CD4-positive, alpha-beta T cell treated with Interleukin-21 for 1 hour (primary cell): ENCODE measurements at places on chromosomes 2 and 18.

GRCh38 chr2:38720613-38721241 lies 30.4 kb downstream of the SRSF7 start:
- no peak for DNase-seq

- DNase-seq: peak; percentile 22
Observed at GRCh38 chr2:207662203-207662602, 37.0 kb upstream of the METTL21A start.

DNA sequence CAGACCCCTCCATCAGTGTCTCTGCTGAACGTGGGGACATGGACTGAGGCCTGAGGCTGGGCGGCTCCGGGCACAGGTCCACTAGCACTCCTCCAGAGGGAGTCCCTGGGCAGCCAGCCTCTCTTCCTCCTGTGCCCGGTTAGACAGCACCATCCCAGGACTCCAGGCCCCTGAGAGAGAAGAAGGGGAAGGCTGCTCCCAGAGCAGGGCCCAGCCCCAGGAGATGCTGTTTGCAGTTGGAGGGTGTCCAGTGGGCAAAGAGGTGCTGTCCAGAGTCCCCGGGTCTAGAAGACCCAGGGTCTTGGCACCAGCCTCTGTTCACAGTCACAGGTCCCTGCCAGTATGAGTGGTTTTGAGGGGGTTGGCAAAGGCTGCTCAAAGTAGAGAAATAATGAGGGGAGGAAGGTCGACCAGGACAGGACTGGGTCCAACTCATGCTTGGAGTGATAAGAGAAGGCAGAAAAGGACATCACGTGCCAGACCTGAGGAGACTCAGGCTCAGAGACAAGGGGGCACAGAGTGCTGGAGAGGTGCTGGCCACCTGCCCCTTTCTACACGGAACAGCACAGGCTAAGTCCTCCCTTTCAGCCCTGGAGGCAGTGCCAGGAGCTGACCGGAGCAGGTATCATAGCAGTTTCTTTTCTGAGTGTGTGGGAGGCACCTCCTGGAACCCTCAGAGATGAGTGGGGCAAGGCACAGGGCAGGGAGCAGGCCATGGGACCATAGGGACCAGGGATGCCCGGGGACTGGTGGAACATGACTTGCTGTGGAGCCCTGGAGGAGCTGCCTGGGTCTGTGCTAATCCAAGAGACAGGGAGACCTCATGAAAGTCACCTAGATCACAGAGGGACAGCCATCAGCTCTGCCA lies 21.1 kb downstream of the CRACDL start:
- no peak for DNase-seq

GRCh38 chr2:136325844-136326331 lies 207.9 kb upstream of the CXCR4 start:
- DNase-seq: no peak

DNA sequence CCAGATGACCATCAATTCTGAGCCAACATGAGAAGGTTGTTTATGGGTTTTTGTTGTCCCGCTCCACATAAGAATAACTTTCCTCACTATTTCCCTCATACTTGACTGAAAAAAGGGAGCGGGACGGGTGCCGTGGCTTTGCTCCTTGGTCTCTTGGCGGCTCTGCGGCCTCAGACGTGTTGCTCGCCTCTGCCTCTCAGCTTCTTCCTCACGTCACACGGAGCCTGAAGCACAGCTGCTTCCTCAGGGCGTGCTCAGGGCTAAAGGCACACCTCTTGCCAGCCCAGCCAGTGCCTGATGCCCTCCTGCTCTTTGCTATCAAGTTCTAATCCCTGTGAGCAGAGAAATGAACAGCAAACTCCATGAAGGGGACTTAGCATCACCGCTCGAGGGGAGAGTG lies 17.9 kb upstream of the ID2 start:
- no peak for DNase-seq

DNA sequence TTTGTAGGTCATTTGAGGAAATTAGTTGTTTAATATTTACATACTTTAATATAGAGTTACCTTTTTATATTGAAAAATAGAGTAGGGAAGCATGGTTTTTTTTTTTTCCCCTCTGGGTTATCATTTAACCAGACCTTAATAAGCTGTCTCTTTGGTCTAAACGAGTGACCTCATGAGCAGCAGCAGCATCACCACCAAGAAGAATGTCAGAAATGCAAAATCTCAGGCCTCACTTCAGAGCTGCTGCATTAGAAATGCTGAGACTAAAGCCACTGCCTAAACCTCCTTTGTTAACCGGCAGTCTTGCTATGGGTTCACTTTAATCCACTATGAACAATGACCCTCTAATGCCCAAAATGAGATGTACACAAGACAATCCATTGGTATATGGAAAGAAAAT lies 733.7 kb upstream of the FAM98A start:
- no peak for DNase-seq

DNA sequence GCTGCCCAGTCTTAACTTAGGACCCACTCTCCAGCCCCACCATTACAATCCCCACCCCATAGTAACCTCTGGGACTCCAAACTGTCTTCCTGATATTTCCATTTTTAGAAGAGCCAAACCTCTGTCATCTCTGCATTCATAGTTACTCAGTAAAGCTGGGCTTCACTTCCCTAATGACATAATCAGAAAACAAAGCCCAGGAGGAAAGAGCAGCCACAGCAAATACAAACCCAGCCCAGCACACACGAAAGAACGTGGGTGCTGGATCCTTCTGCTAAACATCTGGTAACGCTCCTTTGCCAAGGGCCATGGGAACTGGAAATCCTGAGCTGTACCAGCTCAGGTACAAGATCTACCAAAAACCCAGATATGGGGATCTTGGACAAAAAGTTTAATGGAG lies 36.8 kb upstream of the RIOK3 start:
- no peak for DNase-seq

GRCh38 chr2:7480431-7480830 lies 563.2 kb downstream of the RNF144A start:
- no peak for DNase-seq

DNA sequence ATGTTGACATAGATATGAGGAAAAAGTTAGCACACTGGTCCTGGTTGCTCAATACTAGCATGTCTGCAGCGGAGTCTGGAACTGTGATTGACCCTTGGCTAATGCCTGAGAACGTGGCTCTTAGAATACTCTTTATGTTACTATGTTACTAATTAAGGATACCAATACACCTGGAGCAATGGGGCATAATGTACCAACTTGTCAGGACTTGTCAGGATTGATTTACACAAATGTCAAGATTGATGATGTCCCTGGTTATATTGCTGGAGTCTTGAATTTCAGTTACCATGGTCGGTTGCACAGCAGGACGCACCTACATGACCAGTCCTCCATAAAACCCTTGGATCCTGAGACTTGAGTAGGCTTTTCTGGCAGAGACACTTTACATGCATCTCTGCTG lies 810.9 kb downstream of the CPS1 start:
- DNase-seq: no peak

GRCh38 chr18:79603321-79604204 lies 76.0 kb upstream of the CTDP1 start:
- DNase-seq: no peak

DNA sequence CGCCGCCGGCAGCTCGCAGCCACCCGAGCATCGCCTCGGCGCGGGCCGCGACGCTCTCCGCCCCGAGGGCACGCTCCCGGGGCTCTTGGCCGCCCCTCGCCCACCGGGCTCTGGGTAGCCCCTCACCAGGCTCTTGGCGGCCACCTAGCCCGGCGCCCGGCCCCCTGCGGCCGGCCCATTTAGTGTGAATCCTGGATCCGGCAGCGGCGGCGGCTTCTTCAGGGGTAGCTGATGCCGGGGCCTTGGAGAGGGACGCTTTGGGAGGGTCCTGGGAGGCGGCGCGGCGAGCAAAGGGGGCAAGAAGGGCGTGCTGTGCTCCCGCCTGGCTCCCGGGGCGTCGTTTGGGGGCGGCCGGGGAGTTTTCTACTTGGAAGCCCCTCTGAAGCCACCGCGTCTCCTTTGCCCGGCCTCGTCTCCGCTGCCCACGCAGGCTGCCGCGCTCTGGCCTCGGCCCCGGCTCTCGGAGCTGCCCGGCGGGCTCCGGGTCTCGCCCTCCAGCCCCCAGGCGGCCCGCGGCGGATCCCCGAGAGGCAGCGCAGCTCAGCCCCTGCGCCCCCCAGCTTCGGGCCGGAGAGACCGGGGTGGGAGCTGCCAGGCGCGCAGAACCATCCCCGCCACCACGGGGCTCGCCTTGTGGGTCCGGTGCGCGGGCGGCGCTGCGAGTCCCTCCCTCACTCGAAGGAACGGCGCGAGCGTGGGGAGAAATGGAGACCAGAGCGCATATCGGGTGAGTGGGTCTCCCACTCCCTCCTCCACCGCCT lies 509 bp downstream of the PIEZO2 start:
- DNase-seq: no peak

DNA sequence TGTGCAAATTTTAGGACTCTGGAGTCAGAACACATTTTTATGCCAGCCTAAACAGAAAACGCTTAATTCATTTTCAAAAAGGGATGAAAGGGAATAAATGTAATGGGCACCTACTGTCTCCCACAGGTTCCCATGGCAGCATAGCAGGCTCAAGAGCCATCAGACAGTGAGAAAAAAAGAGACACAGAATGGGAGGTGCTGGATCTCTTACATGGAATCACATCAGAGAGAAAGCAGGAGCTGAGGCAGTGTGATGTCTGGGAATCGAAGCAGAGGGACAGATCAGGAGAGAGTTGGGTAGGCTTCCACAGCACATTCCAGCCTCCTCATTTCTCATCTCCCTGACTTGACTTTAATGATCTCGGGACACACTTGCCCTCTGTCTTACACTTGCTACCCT lies 684.3 kb downstream of the KCNJ3 start:
- DNase-seq: no peak

GRCh38 chr2:100820273-100820522 lies 259 bp downstream of the NPAS2 start:
- no peak for DNase-seq

DNA sequence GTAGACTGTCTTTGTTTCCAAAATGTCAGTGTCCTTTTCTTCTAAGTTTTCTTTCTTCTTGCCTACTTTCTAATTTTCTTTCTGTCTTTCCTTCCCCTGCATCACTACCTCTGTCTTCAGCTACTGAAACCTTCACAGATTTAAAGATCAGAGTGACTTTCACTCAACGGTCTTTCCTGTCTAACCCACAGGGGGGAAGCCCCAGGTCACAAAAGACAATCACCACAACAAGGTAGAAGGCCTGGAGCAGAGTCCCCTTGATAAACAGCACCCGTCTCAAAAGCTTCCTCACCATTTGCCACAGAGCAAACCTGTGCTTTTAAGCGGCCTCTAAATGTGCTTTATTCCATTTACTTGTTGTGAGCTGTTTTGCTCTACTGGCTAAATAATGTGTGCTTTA lies 665.4 kb downstream of the BCL11A start:
- peak; percentile 54 for DNase-seq

- DNase-seq: no peak
Observed at GRCh38 chr2:228599781-228600180, 418.3 kb upstream of the SPHKAP start.

- DNase-seq: no peak
Observed at GRCh38 chr18:7221424-7222155, 9.3 kb upstream of the LRRC30 start.

- no peak for DNase-seq
Observed at GRCh38 chr2:216420367-216421101, 8.2 kb downstream of the SMARCAL1 start.

DNA sequence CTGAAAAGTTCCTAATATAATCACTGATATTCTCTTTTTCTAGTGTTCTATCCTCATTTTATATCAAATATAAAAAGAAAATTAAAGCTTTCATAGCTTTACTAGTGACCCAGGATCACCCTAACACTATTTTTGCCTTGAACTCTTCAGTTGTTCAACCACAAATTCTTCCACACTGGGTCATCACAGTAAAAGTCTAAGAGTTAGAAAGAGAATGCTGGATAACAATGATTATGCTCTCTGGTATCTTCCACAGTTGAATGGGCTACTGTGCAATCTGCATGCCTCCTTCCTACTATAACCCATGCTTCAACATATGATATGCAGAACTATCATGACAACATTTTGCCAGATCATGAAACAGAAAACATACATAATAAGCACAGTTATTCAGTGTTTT lies 32.3 kb downstream of the CHN1 start:
- DNase-seq: no peak

GRCh38 chr2:33458248-33458819 lies 18.1 kb upstream of the RASGRP3 start:
- no peak for DNase-seq

DNA sequence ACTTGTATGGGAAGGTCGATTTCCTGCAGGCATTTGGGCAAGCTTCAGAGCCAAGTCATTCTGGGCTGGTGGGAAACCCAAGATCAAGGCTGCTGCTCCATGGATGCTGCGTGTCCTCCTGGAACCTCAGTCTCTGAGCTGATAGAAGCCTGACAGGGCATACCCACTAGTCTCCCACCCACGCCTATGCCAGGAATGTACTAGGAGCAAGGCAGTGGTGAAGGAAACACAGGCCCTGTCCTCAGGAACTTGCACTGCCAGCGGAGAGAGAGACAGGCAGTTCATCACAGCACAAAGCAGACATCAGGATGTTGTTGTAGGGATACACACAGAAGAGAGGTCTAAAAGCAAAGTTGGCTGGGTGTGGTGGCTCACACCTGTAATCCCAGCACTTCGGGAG lies 84.2 kb downstream of the PLB1 start:
- no peak for DNase-seq

GRCh38 chr2:16425462-16426336 lies 239.9 kb downstream of the CYRIA start:
- no peak for DNase-seq

DNA sequence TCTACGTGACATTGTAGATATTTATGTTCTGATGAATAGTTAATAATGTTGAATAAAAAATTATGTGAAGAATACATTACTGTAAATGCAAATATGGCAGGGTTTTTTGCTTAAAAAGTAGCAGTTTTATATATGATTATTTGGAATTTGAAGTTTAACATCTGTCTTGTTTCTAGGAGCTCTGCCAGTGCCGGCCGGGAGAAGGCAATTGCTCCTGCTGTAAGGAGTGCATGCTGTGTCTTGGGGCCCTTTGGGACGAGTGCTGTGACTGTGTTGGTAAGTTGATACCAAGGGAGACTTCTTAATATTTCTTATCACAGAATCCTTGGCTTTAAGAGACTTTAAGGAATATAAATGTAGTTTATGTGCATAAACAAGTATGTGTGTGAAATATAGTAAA lies 25.2 kb downstream of the TWSG1 start:
- no peak for DNase-seq

GRCh38 chr2:9074930-9075329 lies 71.4 kb upstream of the MBOAT2 start:
- no peak for DNase-seq

DNA sequence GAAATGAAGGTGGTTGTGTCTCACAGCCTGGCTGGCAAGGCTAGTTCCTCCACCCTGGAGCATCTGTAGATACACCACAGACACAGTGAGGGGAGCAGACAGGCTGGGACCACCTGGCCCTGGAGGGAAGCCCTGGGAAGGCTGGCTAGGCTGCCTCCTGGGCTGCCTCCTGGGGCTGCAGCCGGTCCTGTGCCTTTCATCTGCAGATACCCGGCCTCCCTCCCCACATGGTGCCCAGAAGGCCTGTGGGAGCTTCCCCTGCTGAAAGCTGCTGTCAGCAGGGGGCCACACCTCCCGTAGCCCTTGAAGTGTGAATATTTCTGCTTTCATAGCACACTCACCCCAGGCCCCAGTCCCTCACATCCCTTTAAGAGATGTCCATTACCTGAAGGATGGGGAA lies 37.6 kb downstream of the SDC1 start:
- DNase-seq: no peak

- DNase-seq: no peak
Observed at GRCh38 chr2:78538322-78538721, 487.2 kb upstream of the REG3G start.

- DNase-seq: no peak
Observed at GRCh38 chr18:67600181-67601180, 84.0 kb upstream of the DSEL start.

- no peak for DNase-seq
Observed at GRCh38 chr2:194735837-194736542, 921.0 kb upstream of the SLC39A10 start.
